ENCODE measurements at places on chromosomes 2 and 18. TPM values are rescaled to one million over a fixed set of nuclear protein-coding genes. Genes with fewer than 3 reads are reported as not detected.

Gene FAM110C
- 3.6 TPM for total RNA-seq

GRCh38 chr2:118576109-118576855 is 271.2 kb downstream of the EN1 start:
- DNase-seq = no peak

- DNase-seq = no peak
These were observed 15.1 kb downstream of the DYSF start for GRCh38 chr2:71468279-71469015.

- no peak for DNase-seq
These were observed 70.2 kb downstream of the SOCS6 start for GRCh38 chr18:70359071-70359470.

Gene INHBB
- 5.2 TPM for total RNA-seq

Gene CYRIA
- total RNA-seq = 29.4 TPM

Gene REV1
- total RNA-seq = 50.7 TPM

GRCh38 chr18:44536046-44536445 is 144.6 kb upstream of the SETBP1 start:
- no peak for DNase-seq

DNA sequence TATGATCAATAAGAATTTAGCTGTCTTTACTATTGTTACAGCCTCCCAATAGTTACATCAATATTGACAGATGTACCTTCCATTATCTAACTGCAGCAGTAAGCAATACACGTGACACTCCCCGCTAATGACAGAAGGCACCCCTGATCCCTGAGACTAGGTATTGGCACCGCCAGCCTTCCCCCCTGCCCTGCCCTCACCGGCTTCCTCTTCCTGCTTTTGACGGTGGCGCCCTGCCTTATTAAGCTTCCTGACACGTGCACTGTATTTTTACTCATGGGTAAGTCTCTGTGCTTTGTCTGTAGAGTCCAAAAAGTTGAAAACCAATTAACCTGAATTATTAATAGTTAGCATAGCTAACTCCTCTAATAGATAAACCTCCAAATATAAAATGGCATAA is 223.5 kb downstream of the EIPR1 start:
- DNase-seq = no peak

Gene ZNF513
- total RNA-seq = 13.9 TPM

DNA sequence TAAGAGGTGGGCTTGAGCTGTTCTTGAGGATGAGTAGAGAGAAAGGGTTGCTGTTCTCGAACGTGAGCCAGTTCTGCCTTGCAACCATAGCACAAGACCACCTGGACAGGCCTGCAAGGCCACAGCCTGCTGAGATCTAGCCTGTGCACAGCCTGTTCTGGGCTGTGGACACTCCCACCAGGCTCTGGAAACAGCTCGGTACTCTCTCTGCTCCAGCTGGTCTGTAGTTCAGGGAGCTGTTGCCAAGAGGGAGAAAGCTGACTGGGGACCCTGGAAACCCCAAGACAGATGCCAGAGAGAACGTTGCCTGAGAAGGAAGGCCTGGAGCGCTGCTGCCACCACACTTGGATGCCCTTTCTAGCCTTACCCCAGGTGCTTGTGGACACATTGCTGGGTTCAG is 69.8 kb downstream of the CTIF start:
- no peak for DNase-seq

DNA sequence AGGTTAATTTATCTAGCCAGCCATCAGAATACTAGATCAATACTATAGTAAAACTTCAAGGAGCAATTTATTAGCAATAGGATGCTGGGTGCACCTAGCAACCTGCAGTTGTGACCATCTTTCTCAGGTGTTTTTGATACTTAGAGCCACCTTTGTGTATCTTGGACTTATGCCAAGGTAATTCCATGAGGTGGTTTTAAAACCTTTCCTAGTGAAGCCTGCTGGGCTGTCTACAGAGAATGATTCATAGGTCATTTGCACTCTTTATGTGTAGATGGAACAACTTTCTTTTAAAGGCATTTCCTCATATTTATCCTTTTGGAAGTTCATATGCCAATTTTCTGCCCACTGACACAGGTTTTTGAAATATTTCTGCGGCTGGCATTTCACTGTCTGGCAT is 1030.1 kb upstream of the POU3F3 start:
- DNase-seq = no peak

DNA sequence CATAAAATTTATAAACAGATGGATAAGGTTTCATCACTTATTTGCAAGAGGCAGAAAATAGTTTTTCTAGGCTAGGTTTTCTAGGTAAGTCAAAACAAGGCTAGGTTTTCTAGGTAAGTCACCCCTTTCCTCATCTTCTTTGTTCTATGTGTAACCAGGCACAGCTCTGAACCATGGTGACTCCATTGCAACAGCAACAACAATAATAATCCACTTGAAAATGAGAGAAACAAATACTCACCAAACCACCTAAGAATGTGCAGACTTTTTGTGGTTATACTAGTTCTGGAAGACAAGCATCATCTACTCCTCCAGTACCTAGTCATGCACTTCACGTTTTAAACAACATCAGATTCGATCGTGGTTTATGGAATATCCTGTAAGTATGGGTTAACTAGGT is 237.4 kb upstream of the ACVR2A start:
- no peak for DNase-seq

GRCh38 chr2:40606862-40607261 is 155.0 kb upstream of the SLC8A1 start:
- DNase-seq = no peak

DNA sequence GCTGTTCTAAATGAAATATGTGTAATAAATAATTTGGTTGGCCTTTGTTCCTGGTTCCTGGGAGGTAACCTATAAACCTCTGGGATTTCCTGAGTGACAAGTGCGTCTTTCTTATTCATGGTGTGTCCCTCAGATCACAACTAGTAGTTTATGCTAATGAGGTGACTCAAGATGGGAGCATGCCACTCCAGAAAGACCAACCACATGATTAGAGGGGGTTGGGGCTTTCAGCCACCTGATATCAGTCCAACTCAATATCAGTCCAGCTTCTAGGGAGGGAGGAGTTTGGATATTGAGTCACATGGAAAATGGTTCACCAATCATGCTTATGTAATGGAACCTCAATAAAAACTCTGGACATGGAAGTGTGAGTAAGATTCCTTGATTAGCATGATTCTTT is 96.6 kb downstream of the QPCT start:
- DNase-seq = no peak

Measured in lower lobe of right lung (tissue), 2 donors.